Osteoblast (primary cell): ENCODE measurements at places on chromosomes 1 and 21. TPM values are rescaled to one million over a fixed set of nuclear protein-coding genes. Genes with fewer than 3 reads are reported as not detected.

TLR5 gene
- under 0.01 and 0.88 TPM in 2 replicates for total RNA-seq

- DNase-seq: peak; percentile 91
Observed at GRCh38 chr1:151594143-151594625, 17.7 kb upstream of the SNX27 start.

GRCh38 chr1:160767395-160768294, 28.3 kb upstream of the LY9 start:
- DNase-seq: no peak

DNA sequence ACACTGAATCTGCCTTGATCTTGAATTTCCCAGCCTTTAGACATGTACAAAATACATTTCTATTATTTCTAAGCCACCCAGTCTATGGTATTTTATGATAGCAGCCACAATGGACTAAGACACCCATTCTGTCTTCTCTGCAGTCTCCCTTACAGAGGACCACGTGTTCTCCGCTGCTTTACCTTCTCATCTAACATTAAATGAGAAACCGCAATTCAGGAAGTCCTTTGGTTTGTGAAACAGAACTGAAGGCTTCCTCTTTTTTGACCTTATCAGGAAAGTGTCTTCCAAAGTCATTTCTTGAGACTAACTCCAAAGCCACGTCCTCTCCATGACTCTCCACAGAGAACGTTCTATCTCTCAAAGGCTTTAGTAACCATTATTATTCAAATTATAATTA, 560.1 kb downstream of the OMA1 start:
- no peak for DNase-seq

GRCh38 chr1:150066838-150067183, 765 bp upstream of the VPS45 start:
- DNase-seq: no peak

DNA sequence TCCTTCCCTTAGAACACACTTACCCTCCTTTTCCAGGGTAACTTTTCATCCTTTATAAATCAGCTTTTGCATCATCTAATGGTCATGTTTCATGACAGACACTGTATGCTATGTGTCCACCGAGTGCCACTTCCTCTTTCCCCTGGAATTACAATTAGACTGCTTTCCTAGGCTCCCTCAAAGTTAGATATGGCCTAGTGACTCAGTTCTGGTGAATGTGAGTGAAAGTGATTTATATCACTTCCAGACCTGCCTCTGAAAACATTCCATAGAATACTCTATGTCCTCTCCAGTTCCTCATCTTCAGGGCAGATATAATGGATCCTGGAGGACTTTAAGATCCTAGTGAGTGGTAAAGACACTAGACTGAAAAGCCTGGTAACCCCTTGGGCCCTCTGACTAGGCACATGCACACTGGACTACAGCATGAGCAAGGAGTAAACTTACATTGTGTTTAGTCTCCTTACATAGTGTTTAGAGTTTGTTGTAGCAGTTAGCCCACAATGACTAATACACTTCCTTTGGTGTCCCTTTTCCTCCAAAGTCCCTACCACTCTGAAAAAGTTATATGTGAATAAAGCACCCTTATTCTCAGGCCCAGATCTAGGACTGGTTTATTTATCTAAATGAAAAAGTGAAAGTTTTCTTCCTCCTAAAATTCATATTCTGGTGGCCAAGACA, 59.3 kb downstream of the GPR88 start:
- DNase-seq: peak; percentile 65

SZT2 gene
- total RNA-seq: 41.0 and 42.0 TPM in 2 replicates

CD53 gene
- total RNA-seq: 0.29 and 0.36 TPM in 2 replicates

GRCh38 chr1:15214527-15214926, 32.5 kb upstream of the FHAD1 start:
- DNase-seq: no peak

DNA sequence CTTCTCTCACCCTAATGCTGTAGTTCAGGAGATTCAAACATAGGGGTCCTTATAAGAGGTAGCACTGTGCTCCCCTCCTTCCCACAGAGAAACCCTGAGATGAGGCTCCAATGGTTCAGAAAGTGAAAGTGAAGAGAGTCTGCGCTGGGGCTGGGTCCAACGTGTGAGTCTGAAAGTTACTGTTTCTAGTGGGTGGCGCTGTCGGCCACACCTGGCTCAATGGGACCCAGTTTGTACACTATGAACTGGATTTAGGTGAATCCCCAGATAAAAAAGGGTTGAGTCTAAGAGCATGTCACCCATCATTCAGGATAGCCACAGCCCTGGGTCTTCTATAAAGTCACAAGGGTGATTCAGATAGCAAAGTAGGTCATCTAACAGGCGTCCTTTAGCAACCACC, 2.8 kb downstream of the SMCP start:
- no peak for DNase-seq

- DNase-seq: peak; percentile 62
Observed at GRCh38 chr1:158180741-158181576, at the start of gene CD1D. Gene CD1D (plus strand): TSS chr1:158180895. CDS start chr1:158181102, 207 bp downstream.

GRCh38 chr21:36347962-36348328, 27.9 kb downstream of the MORC3 start:
- DNase-seq: no peak

RBP7 gene
- not detected in 2 replicates for total RNA-seq

GRCh38 chr1:166972193-166972592, 3.1 kb downstream of the ILDR2 start:
- no peak for DNase-seq

DNA sequence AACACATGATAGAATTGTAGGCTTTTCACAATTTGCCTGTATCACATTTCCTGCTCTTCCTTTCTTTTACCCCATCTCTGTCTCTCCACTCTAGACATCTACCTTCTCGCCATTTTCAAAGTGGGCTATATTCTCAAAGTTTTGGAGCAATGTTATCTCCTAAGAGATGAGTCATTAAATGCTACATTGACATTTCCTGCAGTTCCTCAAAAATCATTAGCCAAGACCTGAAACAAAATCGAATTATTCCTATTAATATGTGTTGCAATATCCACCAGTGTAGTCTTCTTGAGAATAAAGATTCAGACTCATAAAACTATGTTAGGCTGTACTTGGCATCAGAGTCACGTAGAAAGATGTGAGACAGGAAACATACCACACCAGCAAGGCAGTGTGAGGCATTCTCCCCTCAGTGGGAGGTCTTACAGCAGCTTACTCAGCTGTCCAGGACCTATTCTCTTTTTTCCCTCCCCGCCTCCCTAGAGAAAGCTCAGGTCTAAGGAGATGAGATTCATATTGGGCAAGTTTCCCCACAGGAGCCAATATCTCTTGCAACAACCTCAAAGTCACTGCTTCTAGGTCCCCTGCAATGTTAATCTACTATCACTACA, 38.8 kb downstream of the FRRS1 start:
- DNase-seq: no peak

- DNase-seq: peak; percentile 72
Observed at GRCh38 chr1:38898653-38899230, 17.4 kb upstream of the GJA9 start.

KCNN3 gene
- total RNA-seq: under 0.01 TPM in 2 replicates

KAZN gene
- total RNA-seq: 9.0 and 10.3 TPM in 2 replicates

SIM2 gene
- total RNA-seq: 2.7 and 3.6 TPM in 2 replicates

DNA sequence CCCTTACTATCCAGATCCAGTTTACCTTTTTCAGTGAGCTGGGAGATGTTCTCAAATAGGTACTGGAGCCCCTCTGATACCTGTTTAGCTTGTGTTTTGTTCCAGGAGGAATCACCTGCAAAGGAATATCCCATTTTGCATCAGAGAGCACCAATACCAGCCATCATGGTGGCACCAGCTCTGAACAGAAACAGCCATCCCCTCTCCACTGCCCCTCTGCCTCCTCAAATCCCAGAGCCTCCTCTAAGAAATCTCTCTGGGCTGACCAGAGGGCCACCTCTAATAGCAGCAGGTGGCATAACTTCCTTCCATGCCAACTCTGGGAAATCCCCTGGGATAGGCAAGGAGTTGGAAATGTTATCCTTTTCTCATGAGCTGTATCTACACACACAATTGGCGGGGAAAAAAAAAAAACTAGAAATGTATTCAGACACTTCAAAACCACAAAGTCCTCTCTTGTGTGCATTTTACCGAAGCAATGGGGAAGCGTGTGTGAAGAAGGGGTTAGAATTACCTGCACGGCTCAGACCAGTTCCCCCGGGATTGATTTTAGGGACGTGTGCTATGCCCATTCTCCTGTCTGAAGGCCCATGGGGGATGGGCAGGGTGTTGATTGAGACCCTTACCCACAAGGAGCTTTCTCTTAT, 2.4 kb downstream of the PGLYRP4 start:
- no peak for DNase-seq

ACTL8 gene
- total RNA-seq: not detected in 2 replicates

DNA sequence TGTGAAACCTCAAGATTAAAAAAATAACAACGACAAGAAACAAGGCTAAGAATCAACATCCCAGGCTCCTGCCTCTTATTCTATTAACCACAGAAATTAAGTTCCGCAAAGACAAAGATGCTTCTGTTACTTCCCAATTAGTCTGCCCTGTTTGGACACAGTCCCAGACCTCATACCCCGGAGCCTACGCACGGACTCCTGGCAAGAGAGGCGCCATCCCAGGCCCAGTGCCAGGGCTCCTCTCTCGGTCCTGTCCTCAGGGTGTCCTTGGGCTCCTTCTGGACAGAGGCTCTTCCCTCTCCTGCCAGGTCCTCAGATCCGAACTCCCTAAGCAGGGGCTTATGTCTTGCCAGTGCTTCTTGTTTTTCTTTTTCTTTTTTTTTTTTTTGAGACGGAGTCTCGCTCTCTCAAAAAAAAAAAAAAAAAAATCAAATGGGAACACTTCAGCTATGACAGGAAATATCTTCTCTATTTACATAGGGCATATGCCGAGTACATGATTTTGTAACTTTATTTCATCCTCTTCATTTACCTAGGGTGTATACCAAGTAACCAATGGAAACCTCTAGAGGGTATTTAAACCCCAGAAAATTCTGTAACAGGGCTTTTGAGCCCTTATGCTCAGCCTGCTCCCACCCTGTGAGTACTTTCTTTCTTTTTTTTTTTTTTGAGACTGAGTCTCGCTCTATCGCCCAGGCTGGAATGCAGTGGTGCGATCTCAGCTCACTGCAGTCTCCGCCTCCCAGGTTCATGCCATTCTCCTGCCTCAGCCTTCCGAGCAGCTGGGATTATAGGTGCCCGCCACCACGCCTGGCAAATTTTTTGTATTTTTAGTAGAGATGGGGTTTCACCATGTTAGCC, 11.7 kb upstream of the ENO1 start:
- peak; percentile 93 for DNase-seq

DNA sequence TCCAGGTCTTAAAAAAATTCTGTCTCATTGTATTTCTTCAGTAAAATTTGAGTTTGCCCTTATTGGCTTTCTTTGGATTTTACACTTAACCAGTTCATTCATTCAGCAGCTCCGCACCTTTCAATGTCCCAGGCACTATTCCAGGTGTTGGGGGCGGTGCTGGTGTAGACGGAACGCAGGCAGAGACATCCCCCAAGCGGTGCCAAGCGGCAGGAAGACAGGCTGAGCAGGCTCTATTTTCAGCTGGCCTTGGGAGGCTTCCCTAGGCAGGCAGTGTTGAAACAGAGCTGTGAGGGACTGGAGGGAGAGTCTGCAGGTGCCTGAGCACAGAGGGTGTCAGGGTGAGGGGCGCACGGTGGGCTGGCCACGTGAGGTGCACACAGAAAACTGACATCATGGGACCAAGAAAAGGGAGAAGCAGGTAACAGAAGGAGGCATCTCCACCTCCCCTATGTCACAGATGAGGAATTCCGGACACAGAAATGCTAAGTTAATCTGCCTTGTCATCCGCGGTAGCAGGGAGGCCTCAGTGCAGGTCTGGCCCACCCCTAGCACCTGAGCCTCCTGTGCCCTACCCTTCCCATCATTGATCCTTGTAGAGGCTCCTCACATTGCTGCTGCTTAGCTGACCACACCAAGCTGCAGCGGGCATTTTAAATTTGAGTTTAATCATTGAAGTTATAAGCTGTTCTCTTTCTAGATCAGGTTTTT, 40.8 kb downstream of the SLC37A1 start:
- no peak for DNase-seq

- DNase-seq: no peak
Observed at GRCh38 chr1:9878404-9878803, 31.7 kb downstream of the CTNNBIP1 start.

PEX14 gene
- 15.2 and 15.3 TPM in 2 replicates for total RNA-seq

GRCh38 chr1:37734629-37735591, 30.0 kb downstream of the EPHA10 start:
- DNase-seq: no peak

SELL gene
- under 0.01 TPM in 2 replicates for total RNA-seq

DNA sequence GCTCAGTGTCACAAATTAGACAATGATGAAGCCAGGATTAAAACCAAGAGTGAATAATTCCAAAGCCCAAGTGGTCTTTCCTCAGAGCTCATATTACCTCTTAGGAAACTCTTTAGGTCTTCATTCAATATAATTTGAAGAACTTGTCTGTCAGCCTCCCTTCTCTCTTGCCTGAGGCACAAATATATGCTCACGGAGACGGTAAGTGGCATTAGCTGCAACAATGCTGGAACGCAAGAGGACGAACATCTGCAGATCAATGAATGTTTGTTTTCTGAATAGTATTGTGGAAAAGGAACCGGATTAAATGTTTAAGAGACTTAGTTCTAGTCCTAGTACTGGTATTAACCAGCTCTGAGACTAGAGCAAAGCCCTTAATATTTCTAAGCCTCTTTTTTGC, 39.7 kb upstream of the LYST start:
- no peak for DNase-seq

- peak; percentile 82 for DNase-seq
Observed at GRCh38 chr1:85297855-85298629, 21.6 kb upstream of the BCL10 start.

LRRN2 gene
- total RNA-seq: under 0.01 TPM in 1 of 2 replicates, not detected in the other

DNA sequence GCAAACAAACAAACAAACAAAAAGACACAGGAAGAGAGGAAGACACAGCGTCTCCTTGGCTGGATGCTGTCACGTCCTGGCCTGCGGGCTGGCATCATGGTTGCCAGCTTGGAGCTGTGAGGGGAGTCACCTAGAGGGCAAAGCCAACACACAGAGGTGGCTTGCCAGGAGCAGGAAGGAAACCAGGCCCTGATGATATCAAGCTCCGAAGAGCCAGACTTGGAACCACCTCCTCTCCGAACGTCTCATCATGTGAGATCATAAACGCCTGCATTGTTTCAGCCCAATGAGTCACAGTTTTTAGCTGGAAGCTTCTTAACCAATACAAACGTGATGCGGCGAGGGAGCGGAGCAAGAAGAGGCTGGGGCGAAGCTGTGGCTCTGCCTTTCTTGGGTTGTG, 8.7 kb downstream of the PLA2G2D start:
- peak; percentile 80 for DNase-seq
